Astrocyte (in vitro differentiated cells and primary cell): ENCODE measurements at places on chromosomes 3 and 15. TPM values are rescaled to one million over a fixed set of nuclear protein-coding genes. Genes with fewer than 3 reads are reported as not detected.

SERPINI2 gene
- total RNA-seq = 0.32 TPM in 1 of 2 replicates, not detected in the other

TICRR gene
- total RNA-seq = 2.8 and 2.9 TPM in 2 replicates

MUC20 gene
- 0.41 TPM in 1 of 2 replicates, not detected in the other for total RNA-seq

SIAH2 gene
- 39.3 and 46.2 TPM in 2 replicates for total RNA-seq

CKMT1A gene
- total RNA-seq = 1.2 TPM in 2 replicates
